Coronary artery (tissue), 2 donors: ENCODE measurements at places on chromosomes 1 and 21.

DNA sequence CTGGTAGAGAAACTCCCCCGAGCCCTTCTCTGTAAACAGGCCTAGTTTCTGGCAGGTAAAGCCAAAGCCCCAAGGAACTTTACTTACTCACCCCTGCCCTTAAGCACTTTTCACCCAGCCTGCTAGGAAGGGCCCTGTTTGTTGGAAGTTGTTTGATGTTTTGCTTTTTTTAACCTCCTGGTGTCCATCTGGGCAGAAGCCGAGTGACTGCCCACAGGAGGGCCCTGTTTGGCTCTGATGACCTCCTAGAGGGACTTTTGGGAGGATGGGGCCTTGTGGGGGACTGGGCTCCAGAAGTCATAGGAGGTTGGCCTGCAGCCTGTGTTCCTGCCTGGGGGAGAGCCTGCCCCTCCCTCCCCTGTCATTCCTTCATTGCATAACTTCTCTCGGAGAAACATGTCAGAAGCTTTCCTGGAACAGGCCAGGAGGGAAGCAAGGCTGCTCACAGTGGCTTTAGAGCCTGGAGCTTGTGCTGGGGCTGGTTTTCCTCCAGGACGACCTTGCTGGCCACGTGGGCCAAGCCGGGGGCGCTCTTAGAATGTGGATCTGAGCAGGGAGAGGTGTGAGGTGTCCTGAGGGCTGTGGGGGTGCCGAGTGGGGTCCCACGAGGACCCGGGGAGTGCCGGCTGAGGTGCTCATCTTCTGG is 33.9 kb downstream of the COQ8A start:
- DNase-seq, result peak; percentile 87

- no peak for DNase-seq
Observed at GRCh38 chr1:234108921-234109320, 204.4 kb downstream of the SLC35F3 start.

DNA sequence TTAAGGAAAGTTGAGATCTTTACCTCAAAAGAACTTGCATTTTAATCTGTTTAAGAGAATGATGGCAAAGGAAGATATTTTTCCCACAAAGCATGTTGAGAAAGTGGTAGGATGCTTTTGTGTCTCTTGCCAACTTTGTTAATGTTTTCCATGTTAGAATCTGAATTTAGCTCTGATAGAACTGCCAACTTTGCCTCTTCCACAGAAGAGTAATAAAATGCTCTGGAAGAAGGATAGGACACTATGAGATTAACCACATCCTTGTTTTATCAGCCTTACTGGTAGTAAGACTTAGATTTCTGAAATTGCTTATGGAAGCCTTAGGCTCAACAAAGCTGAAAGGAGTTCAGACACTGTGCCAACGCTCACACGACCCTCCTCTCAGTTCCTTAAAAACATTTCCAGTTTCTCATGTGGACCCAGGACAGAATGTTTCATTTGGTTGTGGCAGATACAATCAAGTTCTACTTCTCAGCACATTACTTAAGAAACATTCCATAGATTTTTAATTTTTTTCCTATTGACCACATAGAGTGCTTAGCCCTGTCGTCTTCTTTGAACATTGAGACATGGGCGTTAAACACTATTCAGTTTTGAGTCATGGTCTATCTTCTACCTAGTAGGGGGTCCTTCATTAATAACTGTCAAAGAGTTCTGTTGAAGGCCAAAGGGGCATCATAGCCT is 59.0 kb downstream of the MTR start:
- DNase-seq, result no peak

DNA sequence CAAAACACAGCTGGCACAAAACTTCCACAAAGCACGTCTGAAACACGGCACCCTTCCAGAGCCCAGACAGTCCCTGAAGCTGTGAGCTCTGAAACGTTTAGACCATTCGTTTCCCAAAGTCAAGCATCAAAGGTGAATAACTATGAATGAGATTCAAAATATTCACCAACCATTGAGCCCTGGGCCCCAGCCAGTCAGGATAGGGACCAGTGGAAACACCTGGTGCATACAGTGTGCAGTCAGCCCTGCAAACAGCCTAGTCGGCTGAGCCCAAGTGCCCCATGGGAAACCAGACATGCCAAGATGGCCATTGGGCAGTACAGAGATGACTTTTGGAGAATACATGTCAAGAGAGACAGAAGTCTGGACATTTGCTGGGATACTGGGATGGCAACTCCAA is 90.4 kb upstream of the EDN2 start:
- no peak for DNase-seq

DNA sequence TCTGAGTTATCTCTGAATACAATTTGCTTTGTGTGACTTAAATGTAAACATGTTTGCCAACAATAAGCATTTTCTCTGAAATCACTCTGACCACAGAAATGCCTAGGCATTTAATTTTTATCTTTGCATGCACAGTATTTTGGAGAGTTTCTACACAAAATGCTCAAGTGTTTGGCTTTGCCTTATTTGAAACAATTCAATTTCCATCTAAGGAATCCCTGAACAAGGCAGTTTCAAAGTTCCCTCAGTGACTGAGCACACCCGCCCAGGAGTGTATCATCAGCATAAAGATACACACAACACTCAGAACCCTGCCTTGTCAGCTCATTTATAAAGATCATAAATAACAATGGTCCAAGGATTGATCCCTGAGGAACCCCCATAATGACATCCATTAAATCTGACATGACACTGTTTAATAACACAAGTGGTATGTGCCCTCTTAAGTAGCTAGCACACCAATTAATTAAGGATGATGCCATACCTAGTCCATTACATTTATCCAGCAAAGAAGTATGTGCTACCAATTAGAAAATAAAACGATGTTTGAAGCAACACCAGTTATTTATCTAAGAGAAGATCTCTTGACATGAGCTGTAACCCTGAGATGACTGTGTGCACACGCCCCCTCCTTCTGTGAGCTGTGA is 585.8 kb downstream of the ADGRL2 start:
- DNase-seq, result no peak

DNA sequence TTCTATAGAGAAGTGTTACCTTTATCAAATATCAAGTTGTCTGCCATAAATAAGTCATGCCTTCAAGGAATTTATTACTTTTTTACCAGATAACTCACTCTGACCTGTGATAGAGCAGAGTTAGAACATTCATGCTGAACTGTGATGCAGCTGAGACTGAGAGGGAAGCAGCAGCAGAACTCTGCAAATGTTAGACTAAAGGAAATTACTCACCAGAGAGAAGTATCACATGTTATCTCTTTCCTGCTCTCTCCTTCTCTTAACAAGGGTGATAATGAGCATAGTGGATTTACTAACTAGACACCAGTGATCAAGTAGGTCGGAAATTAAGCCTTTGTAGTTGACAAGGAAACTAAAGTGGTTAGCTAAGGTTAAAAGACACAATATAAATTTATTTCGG is 181.6 kb downstream of the RASAL2 start:
- DNase-seq, result no peak

GRCh38 chr1:38929476-38929875 is 12.2 kb downstream of the RHBDL2 start:
- no peak for DNase-seq
